ENCODE measurements at places on chromosomes 2 and 18.

DNA sequence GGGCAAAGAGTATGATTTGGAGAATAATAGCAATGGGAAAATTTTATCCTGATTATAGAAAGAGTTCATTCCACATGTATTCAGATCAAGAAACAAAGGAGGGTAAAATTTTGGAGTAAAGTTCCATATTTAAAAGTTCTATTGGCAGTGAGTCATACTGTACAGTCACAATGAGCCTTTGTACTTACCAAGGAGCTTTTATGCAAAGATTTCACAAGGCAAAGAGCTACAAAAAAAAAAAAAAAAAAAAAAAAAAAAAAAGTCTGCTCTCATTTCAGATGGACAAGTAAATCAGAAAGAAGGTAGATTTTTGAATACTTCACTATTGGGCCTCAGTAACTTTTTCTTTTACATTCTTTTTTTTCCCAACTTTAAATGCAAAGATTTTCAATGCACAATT lies 1802.2 kb upstream of the PIK3C3 start:
- no peak for DNase-seq

DNA sequence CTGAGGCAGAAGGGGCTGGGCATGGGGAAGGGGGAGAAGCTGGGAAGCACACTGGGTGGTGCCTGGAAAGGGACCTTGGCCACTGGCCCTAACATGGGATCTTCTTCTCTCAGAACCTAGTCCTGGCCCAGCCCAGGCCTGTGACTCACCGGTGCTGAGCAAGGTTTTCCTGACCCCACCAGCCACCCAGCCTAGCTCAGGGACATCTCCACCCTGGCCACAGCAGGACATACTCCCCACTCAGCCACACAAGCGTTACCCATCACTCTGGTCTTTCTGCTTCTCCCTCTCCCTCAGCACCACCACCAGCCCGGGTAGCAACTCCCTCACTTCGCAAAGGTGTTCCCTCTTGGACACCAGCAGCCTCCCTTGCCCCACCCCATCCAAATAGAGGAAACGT lies 22.8 kb downstream of the TNS1 start:
- DNase-seq, result no peak

- peak; percentile 92 for DNase-seq
Measured at GRCh38 chr2:677056-677958, at the start of gene TMEM18. TMEM18 (minus strand) TSS chr2:677406; CDS start chr2:677345, 61 bp downstream.

GRCh38 chr2:19682493-19682892 lies 219.3 kb downstream of the TTC32 start:
- DNase-seq, result no peak

GRCh38 chr2:197205585-197206215 lies 104.9 kb downstream of the ANKRD44 start:
- DNase-seq, result no peak

DNA sequence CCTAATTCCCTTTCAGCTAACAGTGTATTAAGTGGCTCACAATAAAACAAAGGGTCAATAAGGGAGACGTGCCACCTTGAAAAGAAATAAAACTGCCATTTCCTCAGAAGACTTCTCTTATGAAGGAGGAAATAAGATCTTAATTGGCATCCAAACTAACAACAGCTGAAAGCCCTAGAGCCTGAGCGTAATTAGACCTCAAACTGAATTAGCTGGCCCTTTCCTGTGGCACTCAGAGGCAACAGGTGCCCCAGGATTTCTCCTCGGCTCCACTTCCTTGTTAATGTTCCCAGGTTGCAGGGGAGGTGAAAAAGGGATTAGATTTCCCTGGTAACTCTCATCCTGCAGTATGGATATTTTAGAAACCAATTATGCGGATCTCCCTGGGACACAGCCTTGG lies 804.3 kb downstream of the DCDC2C start:
- no peak for DNase-seq

GRCh38 chr2:85819811-85820510 lies 66.2 kb downstream of the ATOH8 start:
- no peak for DNase-seq

- DNase-seq, result peak; percentile 88
Measured at GRCh38 chr2:217785544-217786045, 217.2 kb downstream of the TNS1 start.

- no peak for DNase-seq
Measured at GRCh38 chr18:37611614-37612279, 46.1 kb upstream of the CELF4 start.

GRCh38 chr2:219155054-219155644 lies 5.5 kb downstream of the NHEJ1 start:
- DNase-seq, result peak; percentile 63

- DNase-seq, result no peak
Measured at GRCh38 chr2:197926673-197927072, 122.3 kb downstream of the PLCL1 start.

DNA sequence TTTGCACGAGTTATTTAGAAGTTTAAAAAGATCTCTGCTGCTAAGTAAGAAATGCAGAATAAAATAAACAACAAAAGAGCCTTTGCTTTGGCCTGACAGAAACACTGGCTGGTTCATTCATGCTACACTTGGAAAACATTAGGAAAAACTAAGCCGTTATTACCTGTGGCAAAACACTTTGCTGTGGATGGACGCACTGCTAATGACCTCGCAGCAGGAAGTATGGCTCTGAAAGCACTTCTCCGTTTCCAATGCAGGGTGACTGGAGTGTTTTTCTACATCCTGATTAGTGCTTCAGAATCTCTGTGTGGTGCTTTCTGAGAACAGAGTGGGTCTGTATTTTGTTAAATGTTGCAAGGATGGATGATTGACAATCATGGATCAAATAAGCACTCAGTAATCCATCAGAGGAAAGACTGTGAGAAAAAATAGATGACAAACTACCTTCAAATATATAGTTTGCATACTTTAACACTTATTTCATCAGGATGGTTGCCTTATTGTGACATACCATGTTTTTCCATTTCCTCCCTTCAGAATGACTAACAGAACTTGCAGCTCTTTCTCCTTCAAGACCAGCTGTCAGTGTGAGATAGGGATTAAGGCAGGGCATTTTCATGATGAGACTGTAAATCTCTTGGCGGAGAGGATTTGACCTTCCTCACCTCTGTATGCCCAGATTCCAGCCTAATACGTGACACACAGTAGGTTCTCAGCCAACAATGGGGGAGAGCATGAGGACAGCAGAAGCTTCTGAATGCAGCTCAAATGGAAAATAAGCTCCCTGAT lies 38.0 kb downstream of the LINC00305 start:
- DNase-seq, result no peak

DNA sequence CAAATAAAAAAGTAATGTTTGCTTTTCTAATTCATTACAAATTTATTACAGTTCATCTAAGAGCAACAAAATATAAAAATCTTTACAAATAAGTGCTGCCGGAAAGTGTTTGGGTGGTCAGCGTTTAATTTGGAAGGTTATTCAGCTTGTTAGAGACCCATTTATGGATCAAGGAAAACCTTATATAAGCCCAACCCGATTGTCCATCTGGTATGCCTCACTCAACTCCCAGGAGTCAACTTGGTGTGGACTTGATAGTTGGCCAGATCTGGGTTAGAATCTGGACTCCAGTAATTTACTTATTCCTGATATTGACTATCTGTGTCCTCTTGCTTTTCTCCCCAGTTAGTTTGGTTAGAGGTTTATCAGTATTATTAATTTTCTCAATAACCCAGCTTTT lies 106.2 kb downstream of the KCTD1 start:
- DNase-seq, result no peak

DNA sequence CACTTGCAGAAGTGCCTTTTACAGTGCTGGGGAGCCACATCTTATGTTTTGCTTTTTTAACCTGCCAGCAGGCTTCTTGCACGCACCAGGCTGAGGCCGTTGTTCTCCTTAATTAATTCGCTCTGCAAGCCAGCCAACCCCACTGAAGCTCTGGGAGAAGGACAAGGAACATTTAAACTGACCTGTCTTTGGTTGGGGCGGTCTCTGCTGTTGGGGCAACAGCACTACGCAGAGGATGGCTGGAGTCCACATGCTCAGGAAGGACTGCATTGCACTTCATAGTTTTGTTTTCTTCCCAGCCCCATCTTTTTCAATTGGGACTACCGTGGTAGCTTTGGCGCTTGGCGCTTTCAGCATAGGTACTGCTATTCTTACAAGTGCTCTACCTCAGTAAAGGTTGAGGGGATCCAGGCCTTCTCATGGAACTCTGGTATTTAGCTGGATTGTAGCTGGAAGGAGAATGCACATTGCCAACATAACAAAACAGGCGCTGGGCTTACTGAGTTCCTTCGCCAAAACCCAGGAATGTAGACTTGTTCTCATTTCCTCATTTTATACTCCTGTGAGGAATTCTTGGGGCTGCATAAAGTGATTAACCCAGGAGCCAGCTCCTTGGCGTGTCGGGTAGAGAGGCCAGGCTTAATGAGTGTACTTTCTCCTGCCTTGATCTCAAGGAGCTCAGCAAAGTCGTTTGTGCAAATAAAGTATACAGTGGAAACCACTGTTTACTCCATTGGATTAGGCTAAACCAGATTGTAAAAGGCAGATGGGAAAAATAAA lies 146.2 kb downstream of the PRKCE start:
- DNase-seq, result no peak

DNA sequence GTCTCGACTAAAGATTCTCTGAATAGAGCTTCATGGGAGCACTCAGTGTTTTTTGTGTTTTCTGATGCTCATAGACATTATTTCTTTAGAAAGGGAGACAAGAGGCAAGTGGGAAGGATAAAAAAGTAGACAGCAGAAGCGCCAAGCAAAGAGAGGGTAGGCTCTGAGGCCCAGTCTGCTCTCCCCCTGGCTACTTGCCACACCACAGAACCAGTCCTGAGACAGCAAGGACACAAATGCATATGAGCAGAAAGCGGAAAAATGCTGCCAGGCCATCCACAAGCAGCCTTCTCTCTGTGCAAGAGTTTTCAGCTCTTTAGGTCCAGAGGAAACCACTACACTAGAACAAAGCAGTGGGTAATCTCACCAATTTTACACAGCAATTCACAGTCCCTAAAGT lies 285.4 kb downstream of the ZNF521 start:
- no peak for DNase-seq

- DNase-seq, result peak; percentile 0
Measured at GRCh38 chr2:91477731-91478672, 2786.5 kb downstream of the RPIA start.

DNA sequence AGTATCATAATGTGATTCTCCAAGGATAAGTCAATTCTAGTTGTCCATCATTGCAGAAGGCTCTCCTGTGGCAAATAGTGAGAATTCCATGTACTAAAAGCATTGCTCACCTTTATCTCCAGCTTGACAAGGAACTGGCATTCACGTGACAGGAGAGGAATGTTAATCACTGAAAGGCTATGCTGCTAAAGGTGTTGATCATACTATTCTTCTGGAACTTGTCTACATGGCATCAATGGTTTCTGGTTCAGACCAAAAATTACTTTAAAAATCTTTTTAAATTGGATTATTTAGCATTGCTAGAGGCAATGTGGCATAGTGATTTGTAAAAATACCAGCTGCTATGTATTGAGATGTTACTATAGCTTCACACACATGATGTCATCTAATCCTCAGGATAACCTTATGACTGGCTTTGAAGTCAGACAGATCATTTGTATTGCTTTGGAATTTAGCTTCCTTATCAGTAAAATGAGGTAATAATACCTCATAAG lies 414.4 kb downstream of the MTX2 start:
- no peak for DNase-seq

DNA sequence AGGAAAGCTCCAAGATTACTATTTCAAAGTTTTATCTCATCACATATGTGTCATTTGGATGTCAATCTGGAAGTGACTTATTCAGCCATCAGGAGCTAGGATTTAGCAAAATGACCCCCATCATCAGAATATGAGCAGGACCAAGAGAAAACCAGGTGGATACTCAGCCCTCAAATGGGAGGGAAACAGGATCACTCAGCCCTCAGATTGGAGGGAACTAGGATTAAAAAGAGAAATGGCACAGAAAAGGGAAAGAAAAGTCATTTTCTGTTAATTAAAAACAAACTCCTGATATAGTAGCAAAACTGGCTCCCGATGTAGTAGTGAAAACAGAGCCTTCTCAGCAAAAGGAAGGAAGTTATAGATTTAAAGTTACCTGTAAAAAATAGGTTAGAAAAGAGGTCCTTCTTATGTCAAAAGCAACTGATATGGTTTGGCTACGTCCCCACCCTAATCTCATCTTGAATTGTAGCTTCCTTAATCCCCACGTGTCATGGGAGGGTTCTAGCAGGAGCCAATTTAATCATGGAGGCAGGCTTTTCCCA lies 69.0 kb upstream of the MYCN start:
- no peak for DNase-seq

DNA sequence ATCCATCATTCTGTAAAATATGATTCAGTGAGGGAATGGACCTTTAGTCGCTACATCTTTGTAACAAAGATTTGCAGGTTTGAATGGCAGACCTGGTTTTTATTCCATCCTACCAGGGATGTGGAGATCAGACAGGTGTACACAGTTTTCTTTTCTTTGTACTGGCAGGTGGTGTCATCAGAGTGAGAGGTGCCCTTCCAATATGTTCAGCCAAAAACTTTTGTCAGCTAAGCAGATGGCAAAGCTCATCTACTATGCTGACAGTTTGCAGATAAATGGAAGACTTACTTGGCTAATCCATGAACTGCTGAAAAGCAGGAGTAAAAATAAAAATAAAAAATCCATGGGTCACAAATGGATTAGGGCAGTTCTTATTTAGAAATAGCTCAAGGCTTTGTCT lies 185.5 kb upstream of the DOK6 start:
- no peak for DNase-seq

GRCh38 chr2:105371156-105371555 lies 27.7 kb downstream of the FHL2 start:
- DNase-seq, result no peak

- DNase-seq, result no peak
Measured at GRCh38 chr2:10371441-10372196, 68.9 kb downstream of the HPCAL1 start.

- no peak for DNase-seq
Measured at GRCh38 chr18:48934415-48934722, 16.4 kb downstream of the SMAD7 start.

- DNase-seq, result no peak
Measured at GRCh38 chr2:216960671-216961268, 100.9 kb upstream of the TNP1 start.

- no peak for DNase-seq
Measured at GRCh38 chr2:58650781-58651180, 409.7 kb upstream of the FANCL start.

DNA sequence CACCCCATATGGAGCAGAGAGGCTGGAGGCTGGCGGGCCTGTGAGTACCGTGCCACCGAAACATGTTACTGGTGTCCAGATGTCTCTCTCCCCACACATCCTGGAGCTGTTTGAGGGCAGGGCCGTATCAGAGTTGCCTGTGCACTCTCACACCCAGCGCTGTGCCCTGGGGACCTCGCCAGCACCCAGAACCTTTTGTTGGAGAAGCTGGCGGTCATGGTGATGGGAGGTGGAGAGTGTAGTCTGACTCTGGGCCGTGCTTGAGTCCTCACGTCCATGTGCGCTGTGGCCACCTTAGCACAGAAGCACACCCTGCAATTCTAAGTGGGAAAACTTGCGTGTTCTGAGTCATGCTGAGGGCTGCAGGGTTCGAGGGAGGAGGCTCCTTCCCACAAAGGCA lies 259.2 kb downstream of the NDUFA10 start:
- no peak for DNase-seq

GRCh38 chr2:1140389-1141003 lies 189.8 kb downstream of the SNTG2 start:
- DNase-seq, result peak; percentile 77

- DNase-seq, result no peak
Measured at GRCh38 chr2:124566518-124566970, 541.5 kb downstream of the CNTNAP5 start.

Measured in HEK293T (cell line).